ENCODE measurements at places on chromosomes 16 and 17.

DNA sequence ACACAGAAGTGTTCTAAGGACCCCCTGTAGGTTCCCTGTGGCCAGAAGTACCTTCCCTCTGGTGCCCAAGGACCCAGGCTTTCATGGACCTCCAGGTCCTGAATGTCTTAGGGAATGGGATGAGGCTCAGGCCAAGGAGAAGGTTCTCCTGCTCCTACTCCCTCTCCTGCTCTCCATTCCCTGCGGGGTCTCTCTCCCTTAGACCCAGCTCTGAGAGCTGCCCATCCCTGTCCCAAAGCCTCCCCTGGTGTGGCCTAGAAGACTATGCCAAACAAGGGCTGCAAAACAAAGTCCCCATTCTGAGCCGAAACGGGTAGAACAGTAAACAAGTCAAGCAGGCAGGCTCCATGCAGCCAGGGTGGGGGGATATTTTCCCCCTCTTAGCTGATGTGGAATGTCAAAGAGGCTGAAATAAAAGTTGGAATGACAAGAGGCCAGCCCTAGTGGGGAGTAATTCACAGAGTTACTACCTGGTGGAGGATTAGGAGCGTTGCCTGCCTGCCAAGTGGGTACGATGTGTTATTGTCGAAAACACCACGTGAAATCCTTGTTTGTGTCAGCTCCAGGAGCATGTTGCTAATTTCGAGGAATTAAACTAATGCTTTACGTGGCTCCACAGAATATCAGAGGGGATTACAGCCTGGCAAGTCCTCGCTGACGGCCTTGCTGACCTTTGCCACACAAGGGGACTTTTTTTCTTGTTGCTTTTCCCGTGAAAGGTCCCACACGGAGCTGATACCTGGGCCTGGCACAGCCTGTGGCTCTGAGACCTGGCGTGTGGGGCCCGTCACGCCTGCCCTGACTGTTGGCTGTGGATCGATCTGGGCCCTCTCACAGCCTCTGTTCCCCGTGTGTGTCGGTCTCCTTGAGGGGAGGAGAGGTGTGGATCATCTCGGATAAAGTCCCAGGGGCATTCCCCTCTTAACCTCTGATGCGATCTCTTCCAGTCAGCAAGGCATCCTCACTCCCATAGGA, 2.9 kb downstream of the WFIKKN2 start:
- no peak for DNase-seq

DNA sequence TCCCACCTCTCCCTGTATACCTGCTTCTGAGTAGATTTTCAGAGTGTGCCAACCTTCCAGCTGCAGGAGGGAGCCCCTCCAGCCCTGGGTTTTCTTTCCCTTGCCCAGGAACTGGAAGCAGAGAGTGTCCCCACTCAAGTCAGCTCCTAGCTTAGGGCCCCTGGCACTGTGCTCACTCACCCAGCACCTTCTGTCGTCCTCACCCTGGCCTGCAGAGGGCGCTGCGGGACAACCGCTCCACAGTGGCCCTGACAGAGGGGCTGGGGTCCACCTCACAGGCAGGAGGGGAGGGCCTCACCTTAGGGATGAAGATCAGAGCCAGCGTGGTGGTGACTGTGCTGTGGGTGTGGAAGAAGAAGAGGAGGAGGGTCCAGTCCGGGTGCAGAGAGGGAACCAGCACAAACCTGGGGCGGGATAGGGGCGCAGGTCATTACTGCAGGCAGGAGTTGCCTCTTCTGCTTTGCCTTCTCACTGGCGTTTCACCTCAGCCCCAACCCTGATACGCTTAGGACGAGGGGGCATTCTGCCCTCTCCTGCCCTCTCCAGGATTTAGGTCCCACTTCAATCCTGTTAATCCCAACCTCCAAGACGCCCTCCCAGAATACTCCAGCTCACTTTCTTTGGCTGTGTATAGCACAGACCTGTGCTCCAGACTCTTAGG, 10.0 kb downstream of the GPR179 start:
- peak; percentile 74 for DNase-seq

DNA sequence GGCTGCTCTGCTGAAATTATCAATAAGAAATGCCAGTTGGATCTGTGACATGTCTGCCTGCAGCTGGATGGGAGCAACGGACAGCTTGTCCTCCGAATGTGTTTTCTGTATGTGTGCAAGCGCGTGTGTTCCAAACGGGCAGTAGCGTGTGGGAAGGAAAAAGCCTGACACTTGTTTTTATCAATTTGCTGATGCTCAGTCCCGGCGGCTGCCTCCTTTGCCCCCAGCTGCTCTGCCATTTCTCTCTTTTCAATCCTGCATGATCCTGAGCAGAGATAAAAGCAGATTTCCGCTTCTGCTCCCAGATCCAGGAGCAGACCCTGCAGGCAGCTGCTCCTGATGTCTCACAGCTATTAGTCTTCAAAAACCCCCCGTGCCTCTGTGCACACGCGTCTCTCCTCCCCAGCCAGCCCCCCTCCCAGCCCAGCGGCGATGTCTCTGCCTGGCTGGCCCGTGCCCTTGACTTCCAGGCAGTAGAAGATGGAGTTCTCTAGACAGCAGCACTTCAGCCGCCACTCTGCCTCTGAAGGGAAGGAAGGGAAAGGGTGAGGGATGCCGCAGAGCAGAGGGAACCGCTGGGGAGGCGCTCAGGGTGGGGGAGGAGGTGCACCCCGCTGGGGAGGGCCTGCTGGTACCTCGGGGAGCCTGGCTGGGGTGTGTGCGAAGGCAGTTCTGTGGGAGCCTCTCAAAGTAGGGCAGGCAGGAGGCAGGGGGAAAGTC, 4.1 kb downstream of the PRCD start:
- no peak for DNase-seq

GRCh38 chr16:56288019-56288418, 96.7 kb downstream of the GNAO1 start:
- DNase-seq: no peak

DNA sequence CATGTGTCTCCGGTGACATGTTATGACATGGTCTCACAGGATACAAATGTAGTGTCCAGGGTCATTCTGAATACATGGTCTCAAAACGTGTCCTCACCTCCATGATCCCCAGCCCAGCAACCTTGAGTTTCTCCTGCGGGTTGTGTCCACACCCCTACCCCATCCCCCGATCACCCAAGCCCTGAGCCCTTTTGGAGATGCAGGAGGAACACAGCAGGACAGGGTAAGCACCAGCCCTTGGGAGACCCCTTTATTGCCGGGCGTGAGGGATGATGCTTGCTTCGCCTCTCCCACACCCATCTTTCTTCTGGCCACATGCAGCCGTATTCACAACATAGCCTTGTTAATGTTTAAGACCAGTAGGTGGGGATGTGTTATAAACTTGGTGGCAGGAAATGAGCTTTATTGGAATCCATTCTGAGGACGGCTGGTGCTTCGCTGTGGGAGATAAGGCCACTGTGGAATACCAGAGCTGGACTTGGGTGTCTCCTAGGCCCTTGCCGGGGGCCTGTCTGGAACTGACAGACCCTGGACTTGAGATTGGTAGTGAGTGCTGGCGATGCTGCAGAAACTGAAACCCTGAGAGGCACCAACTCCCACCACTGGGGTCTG, 5.5 kb downstream of the TMEM132E start:
- DNase-seq: no peak

GRCh38 chr17:42560246-42560645, 1.7 kb upstream of the COASY start:
- no peak for DNase-seq

DNA sequence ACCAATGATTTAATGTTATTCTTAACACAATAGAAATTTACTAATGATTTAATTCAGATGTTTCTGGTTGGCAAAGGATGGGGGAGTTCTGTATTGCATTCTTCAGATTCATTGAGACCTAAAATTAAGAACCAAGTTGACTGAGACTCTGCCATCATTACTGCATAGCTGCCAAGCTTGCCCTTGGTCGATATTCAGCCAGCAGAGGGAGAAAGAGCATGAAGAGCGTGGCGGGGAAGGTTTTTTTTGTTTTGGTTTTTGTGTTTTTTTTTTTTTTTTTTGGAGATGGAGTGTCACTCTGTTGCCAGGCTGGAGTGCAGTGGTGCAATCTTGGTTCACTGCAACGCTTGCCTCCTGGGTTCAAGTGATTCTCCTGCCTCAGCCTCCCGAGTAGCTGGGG, 659.4 kb upstream of the EEF2KMT start:
- no peak for DNase-seq
